ENCODE measurements at places on chromosomes 2 and 18.

GRCh38 chr2:64852771-64853241, 136.4 kb upstream of the SLC1A4 start:
- no peak for DNase-seq

GRCh38 chr2:163698857-163699256, 37.0 kb downstream of the FIGN start:
- DNase-seq = no peak

DNA sequence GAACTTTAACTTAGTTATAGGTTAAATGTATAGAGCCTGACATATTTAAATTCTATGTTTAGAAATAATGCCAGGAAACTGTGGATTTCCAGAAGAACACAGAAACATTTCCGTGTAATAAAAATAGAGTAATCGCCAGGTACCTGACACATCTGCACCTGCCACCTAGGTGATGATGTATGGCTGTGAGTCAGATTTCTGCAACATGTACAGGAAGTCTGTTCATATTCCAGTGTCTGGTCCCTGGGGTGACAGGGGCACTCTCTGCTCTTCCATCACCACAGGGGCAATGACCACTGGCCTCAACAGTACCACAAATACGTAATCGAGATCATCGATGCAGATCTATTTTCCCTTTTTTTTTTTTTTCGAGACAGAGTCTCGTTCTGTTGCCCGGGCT, 101.1 kb upstream of the LPIN2 start:
- no peak for DNase-seq

- DNase-seq = no peak
Measured at GRCh38 chr2:184463102-184463865, 135.0 kb upstream of the ZNF804A start.

- DNase-seq = no peak
Measured at GRCh38 chr18:35193316-35193715, 47.5 kb upstream of the ZNF397 start.

Measured in stimulated activated CD4-positive, alpha-beta T cell treated with anti-CD3 and anti-CD28 coated beads, Interleukin-15, amount 100 ng/mL, for 48 hours (primary cell).